ENCODE measurements at places on chromosomes 2 and 18.

GRCh38 chr2:1603521-1603920 lies 140.8 kb downstream of the PXDN start:
- DNase-seq, result no peak

GRCh38 chr2:424306-425171 lies 136.6 kb upstream of the ALKAL2 start:
- DNase-seq, result no peak

- DNase-seq, result peak; percentile 26
Observed at GRCh38 chr2:232389327-232389726, 10.8 kb downstream of the ALPP start.

- DNase-seq, result no peak
Observed at GRCh38 chr2:154570501-154570900, 128.0 kb upstream of the KCNJ3 start.

GRCh38 chr18:23528580-23529472 lies 25.5 kb downstream of the RMC1 start:
- DNase-seq, result peak; percentile 21

DNA sequence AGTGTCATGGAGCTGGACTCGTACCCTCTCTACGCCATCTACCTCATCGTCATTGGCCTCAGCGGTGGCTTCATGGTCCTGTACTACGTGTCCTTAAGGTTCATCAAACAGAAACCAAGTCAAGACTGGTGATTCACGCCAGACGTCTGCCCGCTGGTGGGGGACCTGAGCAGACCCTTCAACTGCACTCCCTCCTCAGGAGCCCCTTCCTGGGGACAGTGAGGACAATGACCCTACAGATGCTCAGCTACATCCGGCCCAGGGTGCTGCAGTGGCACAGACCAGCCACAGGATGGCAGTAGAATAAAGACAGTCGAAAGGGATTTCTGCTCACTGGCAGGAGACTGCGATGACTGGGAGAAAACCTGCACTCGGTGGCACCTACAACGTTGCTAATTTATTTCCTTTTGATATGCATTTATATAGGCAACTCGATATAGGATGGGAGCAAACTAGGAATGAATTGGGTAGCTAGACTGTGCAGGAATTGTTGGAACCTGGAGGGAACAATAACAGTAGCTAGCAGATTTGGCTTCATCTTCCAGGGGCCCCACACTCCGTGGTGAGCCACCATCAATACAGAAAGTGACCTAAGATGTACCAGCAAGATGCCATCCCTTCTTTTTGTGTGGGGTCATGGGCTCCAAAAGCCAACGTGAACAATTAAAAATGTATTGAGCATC lies 39.2 kb downstream of the ABCG8 start:
- DNase-seq, result peak; percentile 68

DNA sequence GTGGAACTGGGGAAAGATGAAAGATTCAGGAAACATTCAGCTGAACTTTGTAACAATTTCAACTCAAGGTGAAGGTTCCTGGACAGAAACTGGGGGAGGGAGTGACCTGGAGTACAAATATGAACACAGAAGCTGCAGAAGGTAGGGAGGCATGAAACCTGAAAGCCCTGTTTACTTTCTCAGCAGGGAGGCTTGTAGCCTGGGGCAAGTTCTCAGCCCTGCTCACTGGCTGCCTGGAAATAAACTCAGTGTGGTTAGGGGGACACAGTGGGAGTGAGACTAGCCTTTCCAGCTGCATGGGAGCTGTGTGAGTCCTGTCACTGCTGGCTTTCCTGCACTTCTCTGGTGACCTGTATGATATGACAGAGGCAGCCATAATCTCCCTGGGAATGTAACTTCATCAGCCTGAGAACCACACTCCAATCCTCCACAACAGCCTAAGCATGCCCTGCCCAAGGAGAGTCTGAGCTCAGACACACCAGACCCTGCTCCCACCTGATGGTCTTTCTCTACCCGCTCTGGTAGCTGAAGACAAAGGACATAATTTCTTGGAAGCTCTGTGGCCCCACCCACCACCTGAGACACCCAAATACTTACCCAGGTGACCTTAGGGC lies 77.0 kb downstream of the ZSWIM2 start:
- no peak for DNase-seq
